Stimulated activated CD8-positive, alpha-beta memory T cell treated with anti-CD3 and anti-CD28 coated beads, Interleukin-15, amount 100 ng/mL, for 4 hours (primary cell): ENCODE measurements at places on chromosomes 6 and 20.

DNA sequence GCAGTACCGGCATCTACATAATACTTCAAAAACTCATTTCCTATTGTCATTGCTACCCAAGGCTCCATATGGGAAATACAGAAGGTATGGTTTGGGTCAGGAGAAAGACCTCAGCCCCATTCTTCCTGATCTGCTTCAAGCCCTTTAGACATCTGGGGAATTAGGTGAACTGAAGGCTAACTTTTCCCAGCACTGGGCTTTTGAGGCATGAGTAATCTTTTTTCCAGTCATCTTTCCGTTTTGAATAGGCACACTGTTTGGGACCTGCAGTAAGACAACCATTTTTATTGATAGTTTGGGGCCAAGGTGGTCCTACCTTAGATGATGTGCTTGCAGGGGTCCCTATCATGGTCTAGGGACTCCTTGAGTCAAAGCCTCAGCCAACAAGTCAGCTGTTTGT, 198.4 kb downstream of the HAO1 start:
- no peak for DNase-seq

DNA sequence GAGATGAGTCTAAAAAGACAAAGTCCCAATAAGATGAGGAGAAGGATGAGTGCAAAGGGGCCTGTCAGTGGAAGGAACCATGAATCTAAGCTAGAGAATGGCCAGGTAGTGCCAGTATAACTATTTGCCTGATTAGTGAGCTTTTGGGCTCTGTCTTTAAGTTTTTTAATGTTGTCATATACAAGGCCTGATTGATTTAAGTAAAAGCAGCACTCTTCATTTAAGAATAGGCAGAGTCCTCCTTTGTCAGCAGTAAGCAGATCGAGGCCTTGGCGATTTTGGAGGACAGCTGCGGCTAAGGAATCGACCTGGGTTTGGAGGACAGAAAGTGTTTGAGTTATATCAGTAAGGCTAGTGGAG, 753.4 kb upstream of the ADGRB3 start:
- DNase-seq = no peak

- no peak for DNase-seq
These were observed 68.9 kb downstream of the MDGA1 start for GRCh38 chr6:37628611-37629320.

DNA sequence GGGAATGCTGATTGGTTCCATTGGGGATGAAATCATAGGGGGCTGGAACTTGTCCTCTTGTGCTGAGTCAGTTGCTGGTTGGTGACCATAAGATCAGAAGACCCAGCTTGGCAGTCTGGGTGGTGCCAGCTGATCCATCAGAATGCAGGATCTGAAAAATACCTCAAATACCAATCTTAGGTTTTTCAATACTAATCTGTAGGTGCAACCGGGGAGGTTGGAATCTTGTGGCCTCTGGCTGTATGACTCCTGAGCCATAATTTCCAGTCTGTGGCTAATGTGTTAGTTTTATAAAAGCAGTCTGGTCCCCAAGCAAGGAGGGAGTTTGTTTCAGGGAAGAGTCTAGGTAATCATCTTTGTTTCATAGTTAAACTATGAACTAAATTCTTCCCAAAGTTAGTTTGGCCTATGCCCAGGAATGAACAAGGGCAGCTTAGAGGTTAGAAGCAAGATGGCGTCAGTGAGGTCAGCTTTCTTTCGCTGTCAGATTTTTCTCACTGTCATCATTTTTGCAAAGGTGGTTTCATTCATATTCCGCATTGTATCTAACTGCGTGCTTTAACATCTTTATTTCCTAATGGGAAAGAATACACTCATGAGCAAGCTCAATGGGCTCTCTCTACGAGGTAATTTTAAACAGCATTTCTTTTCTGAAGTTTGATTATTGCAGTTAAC, 2.0 kb downstream of the ARMH2 start:
- no peak for DNase-seq

- no peak for DNase-seq
These were observed 116.8 kb upstream of the SUPT3H start for GRCh38 chr6:45494416-45495135.

DNA sequence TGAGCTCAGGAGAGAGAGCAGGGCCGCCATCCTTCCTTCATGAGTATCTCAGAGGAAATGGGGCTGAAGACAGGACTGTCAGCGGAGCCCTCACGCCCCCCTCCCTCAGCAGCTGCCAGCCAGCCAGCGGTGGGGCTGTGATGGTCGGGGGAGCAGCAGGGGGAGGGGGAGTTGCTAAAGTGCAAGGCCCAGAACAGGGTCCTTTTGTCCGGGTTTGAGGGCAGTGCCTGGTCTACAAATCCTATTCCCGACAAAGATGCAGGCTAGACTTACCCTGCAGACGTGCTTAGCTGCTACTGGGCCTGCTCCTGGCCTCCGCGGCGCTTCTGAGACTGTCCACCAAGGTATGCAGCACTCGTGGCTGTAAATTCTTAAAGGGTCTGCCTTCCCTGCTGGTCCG, 593.4 kb upstream of the CDH4 start:
- DNase-seq = no peak

DNA sequence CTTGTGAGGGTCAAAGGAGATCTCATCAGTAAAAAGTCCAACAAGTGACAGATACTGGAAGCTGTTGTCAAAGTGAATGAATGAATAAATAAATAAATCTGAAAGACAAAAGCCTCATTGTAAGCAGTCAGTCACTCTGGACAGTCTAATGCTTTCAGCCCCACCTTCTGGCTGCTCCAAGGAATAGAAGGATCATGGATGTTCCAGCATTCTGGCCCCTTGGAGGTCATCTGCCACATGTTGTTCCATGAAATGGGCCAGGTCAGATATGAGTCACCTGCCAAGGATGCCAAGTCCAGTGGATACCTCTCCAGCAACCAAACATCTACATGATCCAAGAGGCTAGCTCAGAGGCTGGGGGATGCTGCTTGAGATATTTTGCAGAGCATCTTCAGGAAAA, 185.6 kb downstream of the BMP7 start:
- no peak for DNase-seq

DNA sequence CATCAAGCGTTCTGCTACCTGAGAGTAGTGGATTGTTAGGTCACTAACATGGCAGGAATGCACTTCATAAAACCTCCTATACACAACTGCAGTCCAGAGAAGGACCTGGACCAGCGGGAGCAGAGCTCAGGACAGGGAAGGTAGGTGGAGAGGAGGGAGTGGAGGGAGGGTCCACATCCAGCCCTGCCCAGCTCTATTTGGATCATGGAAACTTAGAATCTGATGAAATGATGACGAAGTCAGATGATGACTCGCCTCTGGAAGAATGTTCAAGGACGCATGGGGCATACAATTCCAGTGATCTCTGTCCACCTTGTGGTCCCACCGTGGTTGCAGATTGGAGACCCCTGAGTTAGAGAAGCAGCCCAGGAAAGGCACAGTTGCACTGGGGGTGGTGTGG, 68.8 kb downstream of the CLIC5 start:
- DNase-seq = no peak

- DNase-seq = no peak
These were observed 2.2 kb downstream of the IBTK start for GRCh38 chr6:82245376-82245775.

- DNase-seq = no peak
These were observed 237.5 kb upstream of the TAB2 start for GRCh38 chr6:149079911-149080491.

DNA sequence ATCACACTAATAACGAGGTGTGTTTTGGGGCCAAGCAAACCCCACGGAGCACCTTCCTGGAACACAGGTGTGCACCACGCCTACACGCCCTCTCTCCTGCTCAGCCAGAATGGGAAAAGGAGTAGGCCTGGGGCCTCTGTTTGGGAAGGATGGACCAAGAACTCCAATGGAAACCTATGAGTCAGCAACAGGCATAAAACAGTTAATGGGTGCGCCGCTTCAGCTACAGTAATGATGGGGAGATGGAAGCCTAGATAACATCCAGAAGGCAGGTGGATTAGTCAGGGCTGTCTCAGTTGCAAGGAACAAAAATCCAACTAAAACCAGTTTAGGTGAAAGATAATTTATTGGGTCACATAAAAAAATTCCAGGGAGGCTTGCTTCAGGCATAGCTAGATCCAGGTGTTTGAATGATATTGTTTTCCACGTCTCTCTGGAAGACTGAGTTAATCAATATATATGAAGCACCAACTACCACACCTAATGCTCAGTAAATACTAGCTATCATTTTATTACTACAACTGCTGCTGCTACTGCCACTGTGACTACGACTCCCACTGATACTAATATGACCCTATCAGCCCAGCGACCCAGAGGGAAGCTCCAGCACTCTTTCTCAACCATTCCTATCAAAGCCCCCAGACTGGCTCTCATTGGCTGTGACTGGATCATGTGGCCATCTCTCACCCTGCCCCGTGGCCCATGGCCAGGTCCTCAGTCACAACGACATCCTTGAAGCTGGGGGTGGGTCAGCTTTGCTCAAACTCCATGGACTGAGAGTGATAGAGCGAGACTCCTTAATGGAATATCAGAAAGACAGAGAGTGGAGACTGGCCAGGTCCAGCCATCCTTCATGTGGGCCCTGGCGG, 155.2 kb upstream of the PTPN1 start:
- DNase-seq = no peak

GRCh38 chr6:107786709-107787588, 37.2 kb downstream of the SCML4 start:
- DNase-seq = no peak

- no peak for DNase-seq
These were observed 540.7 kb downstream of the BMP2 start for GRCh38 chr20:7308163-7308562.
